ENCODE measurements at places on chromosomes 3 and 15.

DNA sequence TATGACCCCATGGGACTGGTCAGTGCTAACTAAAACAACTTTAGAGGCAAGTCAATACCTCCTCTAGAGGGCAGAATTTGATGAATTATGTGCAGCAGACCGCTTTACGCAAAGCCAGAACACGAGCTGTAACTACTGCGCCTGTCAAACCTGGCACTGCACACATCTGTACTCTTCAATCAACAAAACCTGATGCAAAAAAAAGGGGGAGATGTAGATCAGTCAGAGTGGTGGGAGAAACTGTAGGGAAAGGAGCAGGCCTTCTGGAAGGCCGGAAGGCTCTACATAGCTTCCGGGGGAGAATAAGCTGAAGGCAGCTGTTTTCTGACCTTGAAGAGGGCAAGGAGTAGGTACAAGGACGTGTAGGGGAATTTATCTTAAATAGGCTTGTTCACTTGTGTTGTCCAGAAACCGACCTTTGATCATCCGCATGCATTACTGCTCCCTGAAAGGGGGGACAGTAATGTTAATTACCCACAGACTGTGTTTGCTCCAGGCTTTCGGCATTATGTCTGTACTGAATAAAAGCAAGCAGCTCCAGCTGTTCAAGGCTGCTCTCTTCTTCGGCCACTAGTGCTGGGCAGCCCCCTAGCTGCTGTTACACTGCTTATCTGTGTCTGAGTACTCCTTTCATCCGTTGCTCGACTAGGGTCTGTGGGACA is 41.0 kb downstream of the GPR160 start:
- DNase-seq: no peak

DNA sequence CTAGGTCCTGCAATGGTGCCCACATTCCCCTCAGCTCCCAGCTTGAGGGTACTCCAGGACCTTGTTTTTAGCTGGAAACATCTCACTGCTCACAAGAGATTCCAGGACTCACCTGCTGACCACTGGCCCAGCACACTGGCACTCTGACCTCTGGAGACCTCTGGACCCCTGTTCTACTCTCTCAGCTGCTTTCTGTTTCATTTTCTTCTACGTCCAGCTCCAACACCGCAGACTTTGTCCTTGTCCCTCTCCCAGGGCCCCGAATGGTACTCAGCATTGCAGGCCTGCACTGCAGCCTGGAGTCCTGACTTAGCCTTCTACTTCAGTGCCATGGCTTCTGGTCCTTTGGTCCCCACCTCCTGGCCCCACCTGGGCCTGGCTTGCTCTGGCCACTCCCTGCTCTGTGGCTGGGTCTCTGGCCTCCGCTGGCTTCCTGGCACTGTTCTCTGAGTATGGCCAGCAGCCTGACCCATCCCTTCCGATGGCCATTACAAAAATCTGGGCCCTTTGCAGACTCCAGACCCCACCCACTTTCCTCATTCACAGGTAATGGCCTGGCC is 27.9 kb downstream of the KY start:
- no peak for DNase-seq

- no peak for DNase-seq
Observed at GRCh38 chr3:71728632-71729342, 3.6 kb upstream of the EIF4E3 start.

- DNase-seq: no peak
Observed at GRCh38 chr15:92101708-92102394, 248.3 kb downstream of the SLCO3A1 start.

GRCh38 chr3:17967111-17967510 is 224.7 kb upstream of the TBC1D5 start:
- no peak for DNase-seq

DNA sequence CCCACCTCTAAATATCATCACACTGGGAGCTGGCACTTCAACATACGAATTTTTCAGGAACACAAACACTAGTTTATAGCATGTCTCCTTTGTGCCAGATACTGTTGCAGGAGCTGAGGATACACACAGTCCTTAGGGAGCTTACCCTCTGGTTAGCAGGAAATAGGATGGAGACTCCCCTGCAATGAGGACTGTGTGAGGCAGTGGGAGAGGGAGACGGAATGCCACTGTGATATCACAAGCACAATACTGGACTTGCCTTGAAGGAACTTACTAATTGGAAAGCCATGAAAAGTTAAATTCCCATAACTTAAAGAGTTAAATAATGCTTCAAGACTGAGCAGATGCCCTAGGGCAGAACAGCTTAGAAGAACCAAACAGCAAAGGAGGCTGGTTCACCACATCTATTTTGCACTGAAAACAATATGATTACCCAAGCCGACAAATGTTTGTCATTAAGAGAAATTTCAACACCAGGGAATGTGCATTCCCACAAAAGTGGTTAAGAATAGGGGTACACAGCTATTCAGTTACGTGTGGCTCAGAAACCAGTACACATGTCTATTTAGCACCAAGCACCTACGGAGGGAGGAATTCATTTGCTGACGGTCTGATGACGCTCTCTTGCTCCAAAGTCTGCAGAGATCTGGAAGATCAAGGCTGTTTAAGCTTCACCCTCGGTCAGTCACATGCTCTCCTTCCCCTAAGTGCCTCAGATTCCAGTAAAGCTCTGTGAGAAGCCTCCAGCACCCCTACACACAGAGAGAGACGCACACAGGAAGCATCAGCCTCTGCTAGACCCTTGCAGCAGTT is 5.2 kb downstream of the TBC1D2B start:
- DNase-seq: no peak
